ENCODE measurements at places on chromosomes 2 and 18. TPM values are rescaled to one million over a fixed set of nuclear protein-coding genes. Genes with fewer than 3 reads are reported as not detected.

DNA sequence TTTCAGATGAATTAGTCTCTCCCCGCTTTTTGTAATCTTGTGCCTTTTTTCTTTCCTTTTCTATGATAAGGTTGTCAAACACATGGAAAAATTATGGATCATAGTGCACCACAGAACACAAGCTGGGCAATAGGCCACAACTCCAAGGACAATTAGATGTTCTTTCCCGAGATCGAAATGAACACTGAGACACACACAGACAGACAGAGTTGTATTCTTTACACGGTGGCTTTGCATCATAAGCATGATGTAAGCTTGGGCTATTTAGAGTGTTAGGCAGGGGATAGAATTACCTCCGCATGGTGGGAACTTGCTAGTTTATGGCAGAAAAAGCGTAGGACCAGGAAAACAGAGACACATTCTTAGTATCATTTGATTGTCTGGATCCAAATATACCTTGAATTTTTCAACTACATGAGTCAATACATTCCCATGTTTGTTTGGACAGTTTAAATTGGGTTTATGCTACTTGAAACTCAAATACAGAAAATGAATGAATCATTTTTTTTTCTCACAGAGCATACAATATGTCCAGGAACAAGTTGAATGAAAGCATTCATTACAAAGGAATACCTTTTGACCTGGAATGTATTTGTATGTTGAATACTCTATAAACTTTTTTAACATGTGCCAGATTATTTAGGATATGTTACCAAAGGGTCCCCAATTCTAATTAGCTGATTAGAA is 1611.5 kb upstream of the TMEFF2 start:
- DNase-seq = peak; percentile 13

PARD3B gene
- total RNA-seq = 9.7 TPM

RAD51AP2 gene
- total RNA-seq = 0.37 TPM

MITD1 gene
- 30.3 TPM for total RNA-seq

CGREF1 gene
- total RNA-seq = 0.62 TPM

DNA sequence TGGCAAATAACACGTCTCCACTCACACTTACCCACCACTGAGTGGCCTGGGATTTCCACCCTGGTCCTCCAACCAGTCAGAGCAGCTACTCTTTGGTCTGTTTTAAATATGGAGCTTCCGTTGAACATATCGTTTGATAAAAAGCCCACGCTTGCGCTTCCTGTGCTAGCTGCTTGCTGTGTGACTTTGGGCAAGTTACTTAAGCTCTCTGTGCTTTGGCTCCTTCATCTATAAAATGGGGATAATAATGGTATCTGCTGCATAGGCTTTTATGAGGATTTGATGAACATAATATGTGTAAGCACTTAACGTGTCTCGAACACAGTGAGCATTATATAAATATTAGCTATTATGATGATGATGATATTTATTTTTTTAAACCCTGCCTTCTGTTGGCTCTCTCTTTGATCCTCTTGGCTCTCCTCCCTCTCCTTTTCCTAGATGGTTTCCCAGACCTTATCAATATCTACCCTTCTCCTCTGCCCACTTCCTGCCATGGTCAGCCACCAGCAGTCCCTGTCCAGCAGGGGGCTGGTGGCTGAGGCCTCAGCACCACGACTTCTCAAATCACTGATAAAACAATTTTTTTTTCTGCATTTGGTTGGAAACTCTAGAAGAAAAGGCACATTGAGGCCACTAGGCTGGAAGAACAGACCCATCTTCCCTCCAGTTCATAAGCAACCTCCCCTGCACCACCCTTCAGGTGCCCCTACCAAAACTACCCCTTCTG is 191.9 kb downstream of the LOXHD1 start:
- DNase-seq = no peak

C2orf78 gene
- not detected for total RNA-seq

- DNase-seq = no peak
These were observed 73.8 kb upstream of the HAAO start for GRCh38 chr2:42865884-42866881.

DNA sequence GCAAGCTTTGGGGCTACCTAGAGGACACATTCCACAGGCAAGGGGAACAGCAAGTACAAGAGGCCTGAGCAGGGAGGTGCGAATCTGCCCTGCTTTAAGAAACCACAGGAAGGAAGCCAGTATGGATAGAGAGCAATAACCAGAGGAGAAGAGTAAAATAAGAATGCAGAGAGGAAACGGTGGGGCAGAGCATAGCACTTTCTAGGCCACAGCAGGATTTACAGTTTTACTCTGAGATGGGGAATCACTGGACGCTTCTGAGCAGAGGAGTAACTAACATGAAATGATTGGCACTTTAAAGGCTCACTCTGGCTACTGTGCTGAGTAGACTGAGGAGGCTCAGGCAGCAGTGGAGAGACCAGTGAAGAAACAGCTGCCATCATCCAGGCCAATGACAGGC is 23.8 kb downstream of the AAK1 start:
- no peak for DNase-seq

DNA sequence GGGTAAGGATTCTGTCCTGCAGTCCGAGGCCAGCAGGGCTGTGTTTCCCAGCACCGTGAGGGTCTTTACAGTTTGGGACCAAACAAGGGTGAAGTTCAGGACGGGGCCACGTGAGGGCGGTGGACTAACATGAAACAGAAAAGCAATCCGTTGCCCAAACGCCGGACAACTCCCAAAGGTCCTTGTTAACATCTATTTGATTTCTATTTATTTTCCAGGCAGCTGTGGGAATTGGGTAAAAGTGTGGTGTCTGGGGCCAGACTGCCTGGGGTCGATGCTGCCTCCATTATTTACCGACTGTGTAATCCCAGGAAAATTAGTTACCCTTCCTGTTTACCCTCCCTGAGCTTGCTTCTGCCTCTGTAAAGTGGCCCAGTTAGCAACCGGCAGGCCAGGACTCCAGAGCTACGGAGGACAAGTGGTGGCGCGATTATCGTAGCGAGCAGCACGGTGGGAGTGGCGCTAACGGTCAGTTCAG is 66.3 kb upstream of the TCF7L1 start:
- peak; percentile 77 for DNase-seq

GRCh38 chr2:109242654-109243331 is 113.8 kb downstream of the SH3RF3 start:
- peak; percentile 78 for DNase-seq

DNA sequence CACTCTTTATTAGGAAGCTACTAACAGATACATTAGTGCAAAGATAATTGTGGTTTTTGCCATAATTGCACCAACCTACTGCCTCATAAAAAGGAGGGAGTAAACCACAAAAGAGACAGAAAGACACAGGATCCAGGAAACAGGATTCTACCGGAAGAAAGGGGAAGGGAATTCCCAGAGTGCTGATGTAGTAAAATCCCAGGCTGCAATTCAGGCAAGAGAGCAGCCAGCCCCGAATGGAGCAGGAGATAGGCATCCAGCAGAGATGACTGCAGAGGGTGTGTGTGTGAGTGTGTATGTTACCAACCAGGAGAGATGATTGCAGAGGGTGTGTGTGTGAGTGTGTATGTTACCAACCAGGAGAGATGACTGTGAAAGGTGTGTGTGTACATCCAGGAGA is 84.4 kb downstream of the KCNS3 start:
- DNase-seq = peak; percentile 39

- no peak for DNase-seq
These were observed 70.6 kb upstream of the TMEM178A start for GRCh38 chr2:39595116-39595515.

GRCh38 chr2:123502931-123503330 is 522.2 kb upstream of the CNTNAP5 start:
- DNase-seq = no peak

DNA sequence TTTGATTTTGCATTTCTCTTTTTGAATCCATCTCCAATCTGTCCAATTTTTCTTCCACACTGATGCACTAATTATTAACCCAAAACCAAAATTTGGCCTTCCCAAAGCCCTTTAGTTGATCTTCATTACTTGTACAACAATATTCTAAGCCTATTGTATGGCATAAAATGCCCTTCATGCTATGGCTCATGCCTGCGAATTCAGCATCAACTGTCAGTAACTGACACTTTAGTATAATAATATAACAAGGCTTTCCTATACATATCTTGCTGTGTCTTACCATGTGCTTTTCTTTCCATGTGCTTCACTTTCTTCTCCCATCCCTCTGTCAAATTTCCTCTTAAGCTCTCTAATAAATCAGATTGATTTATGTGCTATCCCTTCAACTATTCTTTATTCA is 154.0 kb upstream of the TFPI start:
- no peak for DNase-seq

DSC1 gene
- not detected for total RNA-seq

DNA sequence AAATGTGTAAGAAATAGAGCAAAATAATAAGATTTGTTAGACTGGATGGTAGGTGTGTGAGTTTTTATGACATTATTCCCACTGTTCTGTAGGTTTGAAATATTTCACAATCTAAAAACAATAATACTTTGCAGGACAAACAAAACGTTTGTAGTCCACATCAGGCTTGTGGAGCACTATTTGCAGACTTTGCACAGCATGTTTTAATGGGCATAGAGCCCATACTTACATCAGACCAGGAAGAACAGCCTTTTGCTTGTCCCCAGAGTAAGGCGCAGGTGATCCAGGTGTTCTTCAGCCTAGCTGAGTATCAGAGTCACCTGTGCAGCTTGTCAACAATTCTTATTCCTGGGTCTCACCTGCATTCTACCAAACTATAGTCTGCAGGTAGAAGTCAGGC is 9.1 kb upstream of the STK39 start:
- no peak for DNase-seq

CAPG gene
- 53.7 TPM for total RNA-seq

IGFBP5 gene
- 15.8 TPM for total RNA-seq

DNA sequence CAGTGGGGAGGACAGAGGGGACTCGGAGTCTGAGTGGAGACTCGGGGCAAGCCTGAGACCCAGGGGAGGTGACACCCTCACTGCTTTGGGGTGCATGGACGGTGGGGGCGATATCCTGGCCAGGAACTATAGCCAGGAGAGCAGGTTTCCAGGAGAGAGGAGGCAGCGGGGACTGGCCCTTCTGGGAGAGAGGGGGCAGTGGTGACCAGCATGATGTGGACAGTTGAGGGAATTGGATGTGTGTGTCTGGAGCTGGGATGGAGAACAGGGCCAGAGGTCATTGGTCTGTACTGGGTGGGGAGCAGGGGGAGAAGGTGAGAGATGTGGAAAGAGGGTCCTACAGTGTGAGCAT is 63.6 kb downstream of the ACKR3 start:
- DNase-seq = no peak

CREG2 gene
- 6.9 TPM for total RNA-seq

ERFE gene
- 8.5 TPM for total RNA-seq

BCL11A gene
- 0.11 TPM for total RNA-seq

DNA sequence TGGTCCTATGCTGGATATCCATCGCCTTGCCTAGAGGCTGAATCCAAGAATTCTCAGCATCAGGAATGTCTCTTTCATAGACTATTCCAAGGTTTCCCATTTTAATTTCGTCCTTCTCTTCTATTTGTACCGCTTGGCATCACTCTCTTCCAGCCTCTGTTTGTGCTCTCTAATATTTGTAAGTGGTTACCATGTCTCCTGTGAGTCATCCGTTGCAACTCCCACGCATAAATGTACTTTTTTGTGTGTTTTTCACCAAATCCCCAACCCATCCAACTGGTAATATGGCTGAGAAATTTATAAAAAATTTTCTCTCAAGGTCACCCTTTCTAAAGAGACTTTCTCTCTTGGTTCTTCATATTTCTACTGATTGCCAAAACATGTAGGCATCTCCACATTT is 21.8 kb downstream of the COLEC12 start:
- DNase-seq = peak; percentile 47

- DNase-seq = peak; percentile 46
These were observed 240.9 kb upstream of the APCDD1 start for GRCh38 chr18:10213526-10213925.

ZSCAN30 gene
- total RNA-seq = 20.0 TPM

DNA sequence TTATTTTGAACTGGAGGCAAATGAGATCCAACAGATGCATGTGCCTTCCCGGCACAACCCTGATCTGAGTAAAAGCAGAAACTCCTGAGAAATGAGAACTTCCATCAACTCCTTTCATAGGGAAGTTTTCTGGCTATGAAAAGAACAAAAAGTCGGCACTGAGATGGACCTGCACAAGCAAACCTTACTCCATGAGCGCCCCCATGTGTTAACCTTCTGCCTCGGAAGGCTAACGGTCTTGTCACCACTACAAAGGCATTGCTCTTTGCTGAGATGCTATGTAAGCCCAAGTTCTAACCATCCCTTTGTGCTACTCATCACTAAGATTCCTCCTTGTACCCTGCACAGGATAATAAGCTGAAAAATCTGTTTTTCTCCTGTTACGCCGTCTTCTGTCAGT is 57.3 kb upstream of the SULT1C3 start:
- no peak for DNase-seq

GRCh38 chr2:40256649-40257048 is 195.2 kb downstream of the SLC8A1 start:
- DNase-seq = no peak

CD207 gene
- total RNA-seq = 0.26 TPM

GRCh38 chr2:61074100-61074499 is 8.4 kb downstream of the SANBR start:
- DNase-seq = no peak

Measured in myocyte (in vitro differentiated cells).